NCI-H1105 treated with DMSO at 0.1 percent for 48 hours (cell line): ENCODE measurements at places on chromosomes 3 and 15.

DNA sequence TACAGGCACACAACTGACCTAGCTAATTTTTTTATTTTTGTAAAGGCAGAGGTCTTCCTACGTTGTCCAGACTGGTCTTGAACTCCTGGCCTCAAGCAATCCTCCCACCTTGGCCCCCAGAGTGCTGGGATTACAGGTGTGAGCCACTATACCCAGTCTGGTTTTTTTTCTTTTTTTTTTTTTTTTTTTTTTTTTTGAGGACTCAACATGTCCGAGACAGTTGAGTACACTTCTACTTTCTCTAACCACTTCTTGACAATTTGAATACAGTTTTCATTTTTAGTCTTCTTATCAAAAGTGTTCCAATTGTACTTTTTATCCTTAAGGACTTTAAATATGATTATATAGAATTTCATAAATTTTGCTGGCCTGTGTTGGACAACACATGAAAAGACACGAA lies 7.4 kb upstream of the GSK3B start:
- DNase-seq = no peak

DNA sequence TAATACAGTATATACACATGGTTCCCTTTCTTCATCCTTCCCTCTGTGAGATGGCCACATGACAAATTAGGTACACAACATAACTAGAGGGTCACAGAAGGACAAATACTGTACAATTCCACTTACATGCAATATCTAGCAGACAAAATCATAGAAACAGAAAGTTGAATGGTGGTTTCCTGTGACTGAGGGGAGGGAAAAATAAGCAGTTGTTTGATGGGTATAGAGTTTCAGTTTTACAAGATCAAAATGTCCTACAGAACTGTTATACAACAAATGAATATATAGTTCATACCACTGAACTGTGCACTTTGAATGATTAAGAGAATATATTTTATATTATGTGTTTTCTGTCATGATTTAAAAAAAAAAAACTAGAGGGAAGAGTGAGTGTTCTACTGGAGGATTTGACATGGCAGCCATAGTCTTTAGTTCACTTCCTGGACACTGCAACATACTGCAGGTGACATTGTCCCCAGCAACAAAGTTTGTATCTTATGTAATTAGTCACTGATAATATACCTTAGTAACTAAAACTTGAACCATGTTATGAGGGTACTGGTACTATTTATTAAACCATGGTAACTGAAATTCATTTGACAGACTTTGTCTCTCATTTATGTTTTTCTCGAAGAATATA lies 37.2 kb downstream of the CCDC54 start:
- DNase-seq = no peak

DNA sequence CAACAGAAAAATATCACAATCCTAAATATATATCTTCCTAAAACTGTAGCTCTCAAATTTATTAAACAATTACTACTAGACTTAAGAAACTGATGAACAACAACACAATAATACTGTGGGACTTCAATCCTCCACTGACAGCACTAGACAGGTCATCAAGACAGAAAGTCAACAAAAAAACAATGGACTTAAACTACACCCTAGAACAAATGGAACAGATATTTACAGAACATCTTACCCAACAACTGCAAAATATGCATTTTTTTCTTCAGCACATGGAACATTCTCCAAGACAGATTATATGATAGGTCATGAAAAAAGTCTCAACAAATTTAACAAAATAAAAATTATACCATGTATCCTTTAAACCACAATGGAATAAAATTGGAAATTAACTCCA lies 133.4 kb downstream of the PLCH1 start:
- DNase-seq = no peak

- no peak for DNase-seq
Measured at GRCh38 chr3:57943525-57944495, 64.4 kb upstream of the FLNB start.

- peak; percentile 19 for DNase-seq
Measured at GRCh38 chr3:153290268-153291015, 128.4 kb downstream of the RAP2B start.

GRCh38 chr3:14598143-14598569 lies 53.4 kb upstream of the CCDC174 start:
- DNase-seq = peak; percentile 50

DNA sequence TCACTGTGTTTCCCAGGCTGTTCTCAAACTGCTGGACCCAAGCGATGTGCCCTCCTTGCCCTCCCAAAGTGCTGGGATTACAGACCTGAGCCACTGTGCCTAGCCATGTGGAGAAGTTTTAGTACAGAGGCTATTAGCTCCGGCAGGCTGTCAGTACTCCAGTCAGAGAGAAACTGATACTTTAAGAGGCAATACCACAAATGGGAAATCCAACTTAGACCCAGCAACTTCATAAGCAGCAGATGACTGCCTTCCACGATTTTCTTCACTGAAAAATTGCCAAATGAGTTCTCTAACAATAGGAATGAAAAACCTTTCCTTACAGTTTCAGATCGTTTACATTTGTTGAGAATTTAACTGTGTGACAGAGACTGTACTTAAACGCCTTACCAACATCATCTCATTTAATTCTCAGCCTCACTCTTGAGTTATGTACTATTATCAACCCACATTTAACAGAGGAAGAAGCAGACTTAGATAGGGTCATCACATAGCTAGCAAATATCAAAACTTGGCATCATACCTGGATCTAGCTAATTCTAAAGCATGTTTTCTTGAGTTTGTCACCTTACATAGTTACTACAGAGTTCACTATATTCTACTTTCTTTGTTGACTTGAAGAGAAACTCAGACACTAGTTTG lies 127.4 kb downstream of the TCF12 start:
- DNase-seq = no peak

DNA sequence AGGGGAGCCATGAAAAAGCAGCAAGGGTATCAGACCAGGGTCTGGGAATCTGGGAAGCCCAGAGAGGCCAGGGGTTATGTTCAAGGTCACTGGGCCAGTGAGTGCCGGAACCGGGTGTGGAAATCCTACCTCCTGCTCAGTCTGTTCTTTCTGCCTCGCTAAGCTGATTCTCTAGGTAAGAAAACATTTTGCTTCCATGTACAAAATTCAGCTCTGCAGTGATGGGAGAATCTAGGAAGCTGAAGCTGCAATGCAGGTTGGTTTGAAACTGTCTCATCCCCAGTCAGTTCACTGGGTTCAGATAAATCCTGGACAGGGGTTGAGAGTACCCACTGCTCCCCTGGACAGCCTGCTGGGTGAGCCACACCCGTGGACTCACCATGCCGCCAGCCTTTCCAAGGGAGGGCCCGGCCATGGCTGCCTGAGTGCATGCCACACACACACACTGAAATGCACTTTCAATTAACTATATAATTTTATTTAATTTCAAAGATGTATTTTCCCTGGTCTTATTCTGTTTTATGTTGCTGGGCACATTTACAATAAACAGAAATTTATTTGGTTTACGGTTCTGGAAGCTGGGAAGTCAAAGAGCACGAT lies 108.4 kb downstream of the CORO2B start:
- DNase-seq = no peak

- no peak for DNase-seq
Measured at GRCh38 chr15:90529011-90529370, 732 bp upstream of the CRTC3 start.

DNA sequence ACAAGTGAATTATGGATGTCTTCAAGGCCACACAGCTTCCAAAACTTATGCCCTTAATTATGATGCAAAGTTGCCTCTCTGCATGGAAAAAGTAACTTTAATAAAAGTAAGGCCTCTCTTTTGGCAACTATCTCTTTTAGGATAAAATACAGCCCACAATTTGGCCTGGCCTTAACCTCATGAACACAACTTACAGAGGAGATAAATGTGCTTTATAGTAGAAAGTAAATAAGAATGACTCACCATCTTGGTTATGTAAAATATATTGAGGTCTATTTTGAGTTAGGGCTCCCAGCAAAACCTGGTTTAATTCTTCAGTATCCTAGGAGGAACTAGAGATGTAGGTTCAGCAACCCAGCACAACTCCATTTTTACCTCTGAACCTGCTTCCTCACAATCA lies 164.0 kb downstream of the ROBO2 start:
- DNase-seq = no peak

GRCh38 chr3:71110385-71111222 lies 472.9 kb downstream of the FOXP1 start:
- no peak for DNase-seq

DNA sequence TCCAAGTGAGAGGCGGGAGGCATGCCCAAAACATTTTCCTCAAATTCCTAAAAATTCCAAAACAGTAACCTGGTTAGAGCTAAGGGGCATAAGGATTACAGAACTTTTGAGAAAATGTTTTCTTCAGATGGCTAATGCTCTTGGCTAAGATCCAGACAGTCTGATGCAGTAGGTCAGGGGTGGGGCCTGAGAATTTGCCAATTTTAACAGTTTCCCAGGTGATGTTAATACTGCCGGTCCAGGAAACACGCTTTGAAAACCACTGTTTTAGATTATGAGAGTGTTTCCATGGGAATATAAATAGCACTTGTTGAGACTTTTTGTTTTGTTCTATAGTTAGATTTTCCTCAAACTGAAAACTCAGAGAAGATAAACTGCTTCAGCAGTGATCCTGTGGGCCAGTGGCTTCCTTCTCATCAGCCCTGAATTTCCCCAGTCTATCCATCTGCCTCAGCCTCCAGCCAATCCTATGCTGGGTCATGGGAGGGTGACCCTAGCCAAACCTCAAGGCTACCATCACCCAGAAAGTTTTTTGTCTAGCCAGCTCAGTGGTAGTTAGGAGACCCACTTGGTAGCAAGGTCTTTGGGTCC lies 71.6 kb upstream of the ACP3 start:
- DNase-seq = peak; percentile 25

DNA sequence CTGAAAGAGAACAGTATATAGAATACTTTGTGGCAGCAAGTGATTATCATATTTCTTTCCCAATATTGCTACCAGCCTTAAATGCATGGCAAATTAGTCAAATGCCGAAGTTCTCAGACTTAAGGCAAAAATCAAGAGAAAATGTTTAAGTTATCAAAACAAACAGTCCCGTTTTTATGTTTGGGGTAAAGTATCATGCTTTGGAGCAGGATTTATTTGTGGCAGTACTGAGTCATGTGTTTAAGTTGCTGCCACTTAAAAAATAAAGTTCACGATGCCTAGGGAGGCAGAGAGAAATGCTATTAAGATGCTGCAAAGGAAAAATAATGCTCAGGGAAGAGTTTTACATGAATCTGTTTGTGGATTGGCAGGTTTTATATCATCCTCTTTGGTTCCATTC lies 417.4 kb upstream of the MDFIC2 start:
- no peak for DNase-seq

DNA sequence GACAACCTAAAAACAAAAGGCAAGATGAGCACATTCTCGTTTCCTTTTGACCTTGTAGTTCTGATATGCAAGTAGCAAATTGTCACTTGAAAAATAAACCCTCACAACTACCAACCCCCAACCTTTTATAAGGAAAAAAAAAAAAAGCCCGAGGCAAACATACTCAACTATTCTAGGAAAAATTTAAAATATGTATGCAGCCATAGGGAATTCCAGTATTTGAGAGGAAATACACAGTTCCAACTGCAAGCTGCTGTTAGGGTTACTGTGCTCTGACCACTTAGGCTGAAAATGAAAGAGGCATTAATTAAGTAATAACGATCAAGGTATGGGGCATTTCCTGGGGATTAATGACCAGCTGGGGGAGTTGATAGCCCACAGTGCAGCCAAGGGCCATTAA lies 281.9 kb upstream of the DPH6 start:
- no peak for DNase-seq

GRCh38 chr3:59069838-59070237 lies 20.0 kb upstream of the CFAP20DC start:
- no peak for DNase-seq

DNA sequence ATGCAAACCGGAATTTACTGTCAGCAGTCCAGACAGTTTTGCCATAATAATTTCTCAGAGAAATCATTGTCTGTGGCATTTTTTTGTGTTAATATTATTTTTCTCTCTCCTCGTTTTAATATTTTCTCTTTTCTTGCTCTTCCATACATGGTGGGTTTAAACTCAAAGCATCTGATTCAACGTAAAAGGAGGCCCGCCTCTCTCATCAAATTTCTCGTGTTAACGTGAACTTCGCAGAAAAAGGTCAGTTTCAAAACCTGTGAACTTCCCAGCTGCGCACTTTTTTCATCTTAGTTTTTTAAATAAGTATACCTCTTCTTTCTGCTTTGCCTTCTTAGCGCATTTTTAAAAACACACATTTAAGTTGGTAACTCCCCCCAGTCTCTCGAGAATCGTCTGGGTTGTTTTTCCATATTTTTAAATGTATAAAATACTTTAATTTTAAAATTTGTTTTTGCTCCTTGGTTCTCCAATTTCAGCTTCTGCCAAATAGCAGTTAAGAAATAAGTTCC lies 9.1 kb downstream of the SHOX2 start:
- no peak for DNase-seq

DNA sequence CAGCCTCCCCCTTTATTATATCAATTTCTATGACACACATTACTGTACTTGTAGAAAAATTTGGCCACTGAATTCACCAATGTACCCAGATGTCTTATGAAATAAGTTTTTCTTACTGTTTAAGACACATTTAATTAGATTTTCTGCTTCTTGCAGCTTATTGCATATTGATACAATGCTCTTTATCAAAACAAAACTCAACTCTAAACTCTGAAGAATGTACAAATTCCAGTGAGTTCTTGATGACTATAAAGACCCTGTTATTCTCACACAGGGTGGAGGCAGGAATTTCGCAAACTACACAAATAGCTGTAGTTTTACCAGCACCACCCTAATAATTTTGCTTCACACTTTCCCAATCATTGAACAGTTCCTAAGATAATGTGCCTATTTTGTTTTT lies 22.0 kb downstream of the CMTM6 start:
- DNase-seq = no peak

- DNase-seq = no peak
Measured at GRCh38 chr3:122313281-122313680, 11.8 kb upstream of the CSTA start.

DNA sequence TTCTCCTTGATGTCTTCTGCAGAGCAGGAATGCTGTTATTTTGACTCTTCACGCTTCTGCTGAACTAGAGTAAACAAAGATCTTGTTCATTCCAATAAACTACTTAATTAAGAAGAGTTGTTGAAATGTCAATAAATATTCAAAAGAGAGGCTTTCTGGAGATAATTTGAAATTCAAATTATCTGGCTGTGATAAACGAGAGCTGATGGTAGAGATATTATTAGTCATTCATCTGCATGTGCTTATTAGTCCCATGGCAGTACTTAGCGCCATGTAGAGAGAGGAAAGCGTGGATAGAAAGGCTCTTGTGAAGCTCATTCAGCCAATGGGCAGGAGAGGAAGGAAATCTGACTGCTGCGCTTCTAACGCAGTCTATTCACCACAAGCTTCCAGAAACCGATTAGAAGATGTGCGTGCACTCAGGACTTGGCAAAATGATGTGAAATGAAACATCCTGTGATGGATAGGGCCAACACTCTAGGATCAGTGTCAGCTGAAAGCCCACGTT lies 251.1 kb downstream of the GABRB3 start:
- DNase-seq = no peak

GRCh38 chr3:64216274-64217147 lies 8.8 kb downstream of the PRICKLE2 start:
- no peak for DNase-seq

DNA sequence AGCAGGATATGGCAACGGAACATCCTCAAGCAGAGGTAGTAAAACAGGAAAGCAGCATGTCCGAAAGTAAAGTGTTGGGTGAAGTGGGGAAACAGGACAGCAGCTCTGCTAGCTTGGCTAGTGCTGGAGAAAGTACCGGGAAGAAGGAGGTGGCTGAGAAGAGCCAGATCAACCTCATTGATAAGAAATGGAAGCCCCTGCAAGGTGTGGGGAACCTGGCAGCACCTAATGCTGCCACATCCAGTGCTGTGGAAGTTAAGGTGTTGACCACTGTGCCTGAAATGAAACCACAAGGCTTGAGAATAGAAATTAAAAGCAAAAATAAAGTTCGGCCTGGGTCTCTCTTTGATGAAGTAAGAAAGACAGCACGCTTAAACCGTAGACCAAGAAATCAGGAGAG lies 14.3 kb upstream of the ZBTB47 start:
- no peak for DNase-seq
